Dermis microvascular lymphatic vessel endothelial cell (primary cell): ENCODE measurements at places on chromosomes 1 and 21. TPM values are rescaled to one million over a fixed set of nuclear protein-coding genes. Genes with fewer than 3 reads are reported as not detected.

Gene TNFSF4
- 2.0 and 3.6 TPM in 2 replicates for total RNA-seq

Gene RC3H1
- total RNA-seq, result 10.3 and 14.3 TPM in 2 replicates

Gene RBM11
- total RNA-seq, result not detected in 2 replicates

Gene ACKR1
- under 0.01 TPM in 1 of 2 replicates, not detected in the other for total RNA-seq

Gene RIIAD1
- not detected in 2 replicates for total RNA-seq

Gene ABCG1
- total RNA-seq, result 62.9 and 141 TPM in 2 replicates

Gene MASP2
- not detected in 2 replicates for total RNA-seq

Gene IFI44
- 14.0 and 17.4 TPM in 2 replicates for total RNA-seq

Gene SASS6
- 1.1 and 1.8 TPM in 2 replicates for total RNA-seq

Gene RGS4
- 8.5 and 9.2 TPM in 2 replicates for total RNA-seq

Gene ADORA1
- total RNA-seq, result not detected in 2 replicates

Gene ARL8A
- 16.8 and 31.4 TPM in 2 replicates for total RNA-seq

Gene FMO4
- 0.51 and 0.63 TPM in 2 replicates for total RNA-seq

Gene GBP6
- total RNA-seq, result not detected in 2 replicates

Gene LCE1F
- not detected in 2 replicates for total RNA-seq
